Immature natural killer cell (primary cell): ENCODE measurements at places on chromosomes 12 and 14. TPM values are rescaled to one million over a fixed set of nuclear protein-coding genes. Genes with fewer than 3 reads are reported as not detected.

DNA sequence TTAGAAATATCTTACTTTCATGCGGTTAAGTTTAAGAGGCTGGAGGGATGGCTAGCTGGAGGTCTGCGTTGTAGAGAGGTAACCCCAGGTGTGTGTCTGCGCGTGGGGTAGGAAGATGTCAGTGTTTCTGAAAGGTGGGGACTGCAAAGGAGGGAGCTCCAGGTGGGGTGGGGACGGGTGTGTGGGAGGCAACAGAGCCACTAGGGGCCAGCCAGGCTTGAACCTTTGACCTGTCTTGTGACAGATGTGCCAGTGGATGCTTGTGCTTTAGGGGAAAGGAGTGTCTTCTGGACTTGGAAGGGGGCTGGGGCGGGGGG lies 841 bp downstream of the GLI1 start:
- peaks cover 9% of the 10 kb centered on the region for H3K27me3 ChIP-seq
- DNase-seq, result no peak
- no peaks in the 10 kb centered on the region for H3K36me3 ChIP-seq

DNA sequence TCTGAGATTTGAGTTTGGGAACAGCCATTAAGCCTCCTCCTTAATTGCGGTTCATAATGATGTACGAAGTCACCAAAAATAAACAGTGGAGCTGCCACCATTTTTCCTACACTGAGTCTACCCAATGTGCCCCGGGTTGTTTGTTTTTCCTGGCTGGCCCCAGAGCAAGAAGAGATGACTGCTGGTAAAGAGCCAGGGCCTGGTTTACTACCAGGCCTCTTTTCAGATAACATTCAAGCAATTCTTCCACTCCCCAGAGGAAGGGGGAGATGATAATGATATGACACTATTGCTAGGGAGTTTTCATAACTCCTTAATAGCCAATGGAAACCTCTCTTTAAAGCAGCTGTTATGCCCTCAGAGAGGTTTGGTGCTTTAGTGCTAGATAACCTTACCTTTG lies 42.3 kb downstream of the BRAP start:
- peaks cover 14% of the 10 kb centered on the region for H3K36me3 ChIP-seq
- H3K4me1 ChIP-seq, result peaks cover 3% of the 10 kb centered on the region
- no peak overlapping the region for H3K4me3 ChIP-seq
- DNase-seq, result no peak
- H3K27me3 ChIP-seq, result no peaks in the 10 kb centered on the region

GRCh38 chr14:30621354-30621939 lies 672 bp upstream of the SCFD1 start:
- DNase-seq, result peak; percentile 22
- H3K27me3 ChIP-seq, result peaks cover 9% of the 10 kb centered on the region
- H3K27ac ChIP-seq, result peak overlapping the region; percentile 98
- H3K36me3 ChIP-seq, result no peaks in the 10 kb centered on the region
- H3K4me1 ChIP-seq, result peaks cover 51% of the 10 kb centered on the region

- H3K36me3 ChIP-seq, result peaks cover 14% of the 10 kb centered on the region
- H3K27ac ChIP-seq, result no peak overlapping the region
- H3K4me3 ChIP-seq, result no peak overlapping the region
- peaks cover 66% of the 10 kb centered on the region for H3K4me1 ChIP-seq
Observed at GRCh38 chr12:3841783-3842182, 31.4 kb downstream of the PARP11 start.

DNA sequence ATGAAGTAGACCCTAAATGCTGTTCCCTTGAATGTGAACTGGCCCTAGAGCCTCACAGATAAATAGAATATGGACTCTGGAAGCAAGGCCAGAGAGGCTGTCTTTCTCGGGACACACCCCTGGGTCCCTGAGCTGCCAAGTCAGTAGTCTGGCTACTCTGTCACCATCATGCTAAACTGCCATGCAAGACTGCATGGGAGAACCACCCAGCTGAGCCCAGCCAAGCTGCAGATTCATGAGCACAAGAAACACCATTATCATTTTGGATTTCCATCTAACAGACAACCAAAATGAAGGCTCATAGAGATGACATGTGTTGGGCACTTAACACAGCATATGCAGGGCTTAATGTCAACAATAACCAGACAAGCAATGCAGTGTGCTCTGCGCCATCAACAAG lies 53.3 kb downstream of the CHGA start:
- no peak for DNase-seq
- peaks cover 40% of the 10 kb centered on the region for H3K4me1 ChIP-seq
- H3K27ac ChIP-seq, result no peak overlapping the region
- H3K36me3 ChIP-seq, result peaks cover 51% of the 10 kb centered on the region
- no peak overlapping the region for H3K4me3 ChIP-seq
- H3K27me3 ChIP-seq, result no peaks in the 10 kb centered on the region

DNA sequence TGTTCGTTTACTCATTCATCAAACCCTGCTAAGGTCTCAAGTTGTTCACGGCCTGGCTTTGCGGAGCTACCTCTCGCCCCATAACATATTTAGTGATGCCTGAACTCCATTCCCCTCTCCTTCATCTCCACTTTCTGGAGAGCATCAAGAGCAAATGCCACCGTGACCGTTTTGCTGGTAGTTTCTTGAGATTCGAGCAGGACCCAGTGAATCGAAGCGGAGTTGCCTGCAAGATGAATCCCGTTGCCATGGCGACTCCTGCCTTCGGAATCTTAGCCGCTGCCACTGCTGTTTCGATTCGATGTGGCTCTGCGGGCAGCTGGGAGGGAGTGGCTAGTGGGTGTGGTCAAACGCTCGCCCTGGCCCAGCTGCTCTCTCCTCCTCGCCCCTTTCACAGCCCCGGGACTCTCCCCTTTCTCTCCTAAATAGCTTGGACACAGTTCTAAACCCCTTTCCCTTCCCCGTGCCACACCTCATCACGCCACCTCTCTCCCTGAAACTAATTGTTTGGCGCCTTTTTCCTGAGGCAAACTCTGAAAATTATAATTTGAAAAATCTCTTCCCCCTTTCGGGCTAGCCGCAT lies 1.4 kb downstream of the DAAM1 start:
- H3K4me1 ChIP-seq, result peaks cover 26% of the 10 kb centered on the region
- H3K36me3 ChIP-seq, result no peaks in the 10 kb centered on the region
- peaks cover 9% of the 10 kb centered on the region for H3K27me3 ChIP-seq
- DNase-seq, result peak; percentile 78
- peak overlapping the region; percentile 91 for H3K27ac ChIP-seq
- peak overlapping the region; percentile 100 for H3K4me3 ChIP-seq

DNA sequence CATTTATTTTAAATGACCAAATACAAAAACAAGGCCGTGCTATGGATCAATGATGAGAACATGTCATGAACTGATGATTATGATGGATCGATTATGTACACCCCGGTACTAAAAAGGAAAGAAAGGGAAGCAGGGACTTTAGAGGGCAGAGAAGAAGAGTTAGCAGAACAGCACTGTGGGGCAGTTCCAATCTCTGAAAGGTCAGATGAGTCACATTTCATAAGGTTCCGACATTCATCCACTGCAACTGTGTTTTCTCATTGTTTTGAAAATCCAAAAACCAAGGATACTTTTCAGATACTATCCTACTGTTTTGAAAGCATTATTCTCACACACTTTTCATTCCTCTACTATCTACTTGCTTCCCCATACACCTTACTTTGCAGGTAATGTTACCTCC lies 169.3 kb downstream of the STXBP6 start:
- no peak overlapping the region for H3K4me3 ChIP-seq
- peaks cover 3% of the 10 kb centered on the region for H3K27me3 ChIP-seq
- H3K4me1 ChIP-seq, result no peaks in the 10 kb centered on the region
- no peaks in the 10 kb centered on the region for H3K36me3 ChIP-seq

GRCh38 chr12:130356222-130356621 lies 18.5 kb downstream of the PIWIL1 start:
- no peaks in the 10 kb centered on the region for H3K4me1 ChIP-seq
- no peak overlapping the region for H3K4me3 ChIP-seq
- DNase-seq, result no peak
- H3K27me3 ChIP-seq, result peaks cover 10% of the 10 kb centered on the region

DNA sequence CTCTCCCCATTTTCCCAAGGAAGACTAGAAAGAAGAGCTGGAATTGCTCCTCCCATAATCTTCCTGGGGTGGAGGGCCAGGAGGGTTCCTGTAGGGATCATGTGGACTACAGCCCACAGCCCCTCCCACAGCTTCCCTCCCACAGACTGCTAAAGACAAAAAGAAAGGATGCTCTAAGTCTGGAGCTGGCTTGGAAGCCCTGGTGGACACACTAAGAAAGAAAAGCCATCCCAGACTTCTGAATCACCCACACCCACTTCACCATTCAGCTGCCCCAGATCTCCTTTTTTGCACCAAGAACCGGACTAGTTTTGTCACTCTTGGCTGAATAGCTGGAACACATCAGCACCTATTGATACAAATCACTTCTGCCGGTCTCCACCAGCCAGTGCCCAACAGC lies 56.8 kb upstream of the PLXNC1 start:
- DNase-seq, result no peak
- no peaks in the 10 kb centered on the region for H3K4me1 ChIP-seq
- no peaks in the 10 kb centered on the region for H3K36me3 ChIP-seq
- peaks cover 2% of the 10 kb centered on the region for H3K27me3 ChIP-seq
- no peak overlapping the region for H3K27ac ChIP-seq

GRCh38 chr12:113471619-113472171 lies at the start of gene LHX5:
Gene LHX5 (minus strand): TSS chr12:113471871. CDS start chr12:113471498, 373 bp downstream.
- no peaks in the 10 kb centered on the region for H3K36me3 ChIP-seq
- H3K27ac ChIP-seq, result no peak within 1 kb of the TSS
- H3K4me1 ChIP-seq, result peaks cover 1% of the 10 kb centered on the region
- H3K27me3 ChIP-seq, result peaks cover 29% of the 10 kb centered on the region

The ULK1 gene
- not detected for polyA plus RNA-seq
